ENCODE measurements at places on chromosomes 1 and 21. TPM values are rescaled to one million over a fixed set of nuclear protein-coding genes. Genes with fewer than 3 reads are reported as not detected.

Gene COL11A1
- total RNA-seq, result 0.45 TPM

Gene DHDDS
- total RNA-seq, result 55.7 TPM

Gene F5
- 0.16 TPM for total RNA-seq

Gene C8A
- not detected for total RNA-seq

Gene KLF17
- 1.1 TPM for total RNA-seq

Gene LRRC53
- total RNA-seq, result not detected

Gene KCNT2
- 8.0 TPM for total RNA-seq

Gene KDF1
- total RNA-seq, result not detected

Gene CA6
- not detected for total RNA-seq

Gene BTBD8
- 14.0 TPM for total RNA-seq

GRCh38 chr1:244214009-244214967, 163.2 kb downstream of the ZBTB18 start:
- peak; percentile 61 for DNase-seq

DNA sequence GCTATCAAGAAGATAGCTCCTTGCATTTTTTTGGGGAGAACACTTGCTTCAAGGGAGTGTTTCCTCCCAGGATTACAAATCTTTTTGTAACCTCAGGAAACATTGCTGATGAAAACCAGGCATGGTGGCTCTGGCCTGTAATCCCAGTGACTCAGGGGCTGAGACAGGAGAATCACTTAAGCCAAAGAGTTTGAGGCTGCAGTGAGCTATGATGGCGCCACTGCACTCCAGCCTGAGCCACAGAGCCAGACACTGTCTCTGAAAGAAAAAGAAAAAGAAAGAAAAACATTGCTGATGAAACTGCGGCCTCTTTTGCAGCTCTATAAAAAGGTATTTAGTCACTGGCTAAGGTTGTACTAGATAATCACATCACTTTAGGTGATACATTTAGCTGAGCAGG, 7.3 kb downstream of the RNU1-2 start:
- peak; percentile 84 for DNase-seq

DNA sequence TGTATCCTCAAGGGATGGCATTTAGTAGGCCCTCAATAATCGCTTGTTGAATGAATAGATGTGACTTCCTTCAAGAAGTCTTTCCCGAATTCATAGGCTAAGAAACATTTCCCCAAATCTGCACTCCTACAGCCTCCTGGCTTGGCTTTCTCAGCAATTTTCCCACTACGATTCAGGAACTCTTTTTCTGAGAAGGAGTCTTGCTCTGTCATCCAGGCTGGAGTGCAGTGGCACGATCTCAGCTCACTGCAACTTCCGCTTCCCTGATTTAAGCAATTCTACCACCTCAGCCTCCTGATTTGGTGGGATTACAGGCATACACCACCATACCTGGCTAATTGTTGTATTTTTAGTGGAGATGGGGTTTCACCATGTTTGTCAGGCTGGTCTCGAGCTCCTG, 37.9 kb upstream of the IFFO2 start:
- DNase-seq, result no peak

DNA sequence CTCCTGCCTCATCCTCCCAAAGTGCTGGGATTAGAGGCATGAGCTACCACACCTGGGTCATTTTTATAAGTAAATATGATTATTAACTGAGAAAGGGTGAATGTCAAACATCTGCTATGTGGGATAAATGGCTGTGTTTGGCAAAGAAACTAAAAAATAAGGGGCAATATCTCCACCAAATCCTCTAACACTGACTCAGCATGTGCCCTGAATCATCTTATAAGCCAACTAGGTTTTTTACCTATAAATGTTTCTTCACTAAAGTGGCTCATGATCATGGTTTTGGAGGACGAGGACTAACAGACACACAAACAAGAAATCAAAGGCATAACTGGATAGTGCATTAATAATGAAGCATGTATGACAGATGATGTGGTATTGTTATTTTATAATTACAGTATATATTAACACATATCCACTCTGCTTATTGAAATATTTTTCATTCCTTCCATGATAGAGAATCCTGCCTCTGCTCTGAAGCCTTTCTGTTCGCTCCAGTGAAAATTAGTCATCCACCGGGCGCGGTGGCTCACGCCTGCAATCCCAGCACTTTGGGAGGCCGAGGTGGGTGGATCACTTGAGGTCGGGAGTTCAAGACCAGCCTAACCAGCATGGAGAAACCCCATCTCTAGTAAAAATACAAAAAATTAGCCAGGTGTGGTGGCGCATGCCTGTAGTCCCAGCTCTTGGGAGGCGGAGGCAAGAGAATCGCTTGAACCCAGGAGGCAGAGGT, 11.7 kb upstream of the ARHGAP29 start:
- DNase-seq, result no peak

- no peak for DNase-seq
Observed at GRCh38 chr1:39954324-39954869, 548 bp upstream of the MFSD2A start.

DNA sequence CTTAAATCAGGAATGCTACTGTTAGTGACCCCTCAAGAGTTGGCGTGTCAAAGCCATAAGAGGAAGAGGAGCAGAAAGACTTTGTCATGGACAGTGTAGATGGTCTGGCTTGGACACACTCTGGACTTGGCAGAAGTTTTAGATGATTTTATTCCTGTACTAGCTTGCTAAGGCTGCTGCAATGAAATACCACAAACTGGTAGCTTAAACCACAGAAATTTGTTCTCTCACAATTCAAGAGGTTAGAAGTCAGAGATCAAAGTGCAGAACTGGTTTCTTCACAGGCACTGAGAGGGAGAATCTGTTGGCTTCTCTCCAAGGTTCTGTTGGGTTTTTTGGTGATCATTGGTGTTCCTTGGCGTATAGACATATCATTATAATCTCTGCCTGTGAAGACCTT, 869.8 kb upstream of the B3GALT2 start:
- no peak for DNase-seq

DNA sequence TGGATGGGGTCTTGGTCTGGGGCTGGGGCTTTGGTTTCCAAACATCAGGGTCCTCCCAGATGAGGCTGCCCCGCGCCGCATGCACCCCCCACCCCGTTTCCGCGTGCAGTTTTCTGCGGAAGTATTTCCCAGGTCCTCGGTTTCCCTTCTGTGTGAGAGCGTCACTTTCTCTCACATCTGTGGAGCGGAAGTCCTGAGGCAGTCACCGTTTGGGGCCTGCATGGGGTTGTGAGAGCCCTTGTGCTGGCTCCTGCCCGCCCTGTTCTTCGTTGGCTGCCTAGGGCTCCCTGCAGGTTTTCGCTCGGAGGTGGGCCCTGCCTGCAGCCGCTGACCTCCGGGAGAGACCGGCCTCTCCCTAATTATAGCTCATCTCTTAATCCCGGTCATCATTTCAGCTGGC, 88.0 kb downstream of the GALNT2 start:
- no peak for DNase-seq

GRCh38 chr1:153933430-153933829, 10.7 kb upstream of the GATAD2B start:
- no peak for DNase-seq

DNA sequence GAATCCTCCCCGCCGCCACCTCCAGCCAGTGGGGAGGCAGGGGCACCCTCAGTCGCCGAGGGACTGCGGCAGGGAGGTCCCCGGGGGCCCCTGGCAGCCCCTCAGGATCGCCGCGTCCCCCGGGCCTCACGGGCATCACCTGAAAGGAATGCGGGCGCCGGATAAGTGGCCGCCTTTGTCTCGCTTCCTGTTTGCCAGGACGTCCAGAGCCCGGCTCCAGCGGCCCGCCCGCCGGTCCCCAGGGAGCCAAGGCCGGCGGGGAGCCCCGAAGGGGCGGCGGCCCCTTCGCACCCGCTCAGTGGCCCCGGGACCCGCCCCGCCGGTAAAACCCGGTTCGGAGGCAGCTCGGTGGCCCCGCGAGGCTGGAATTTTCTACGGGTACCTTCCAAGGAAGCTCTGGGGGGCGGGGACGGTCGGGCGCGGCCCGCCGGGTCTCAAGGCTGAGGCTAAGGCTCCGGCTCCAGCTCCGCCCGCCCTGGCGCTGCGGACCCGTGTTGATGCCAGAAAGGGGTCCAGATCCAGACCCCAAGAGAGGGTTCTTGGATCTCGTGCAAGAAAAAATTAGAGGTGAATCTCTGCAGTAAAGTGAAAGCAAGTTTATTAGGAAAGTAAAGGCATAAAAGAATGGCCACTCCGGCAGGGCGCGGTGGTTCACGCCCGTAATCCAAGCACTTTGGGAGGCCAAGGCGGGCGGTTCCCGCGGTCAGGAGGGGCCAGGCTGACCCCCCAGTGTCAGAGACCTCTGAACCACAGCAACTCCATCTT, 12.6 kb downstream of the TINAGL1 start:
- DNase-seq, result no peak

DNA sequence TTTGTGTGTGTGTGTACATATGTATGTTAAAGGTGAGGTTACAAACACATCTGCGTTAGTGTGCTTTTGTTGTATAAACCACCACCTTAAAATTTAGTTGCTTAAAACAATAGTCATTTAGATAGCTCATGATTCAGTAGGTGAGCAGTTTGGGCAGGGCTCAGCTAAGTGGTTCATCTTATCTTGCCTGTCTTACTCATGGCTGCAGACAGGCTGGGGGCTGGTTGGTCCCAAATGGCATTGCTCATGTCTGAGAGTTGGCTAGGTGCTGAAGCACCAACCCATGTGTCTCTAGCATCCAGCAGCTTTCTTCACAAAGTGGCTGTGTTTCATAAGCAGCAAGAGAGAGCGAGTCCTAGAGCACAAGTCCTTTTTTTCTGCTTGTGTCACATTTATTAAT, 91.4 kb downstream of the MACF1 start:
- peak; percentile 47 for DNase-seq

- no peak for DNase-seq
Observed at GRCh38 chr1:203017692-203018091, 8.6 kb upstream of the PPFIA4 start.

DNA sequence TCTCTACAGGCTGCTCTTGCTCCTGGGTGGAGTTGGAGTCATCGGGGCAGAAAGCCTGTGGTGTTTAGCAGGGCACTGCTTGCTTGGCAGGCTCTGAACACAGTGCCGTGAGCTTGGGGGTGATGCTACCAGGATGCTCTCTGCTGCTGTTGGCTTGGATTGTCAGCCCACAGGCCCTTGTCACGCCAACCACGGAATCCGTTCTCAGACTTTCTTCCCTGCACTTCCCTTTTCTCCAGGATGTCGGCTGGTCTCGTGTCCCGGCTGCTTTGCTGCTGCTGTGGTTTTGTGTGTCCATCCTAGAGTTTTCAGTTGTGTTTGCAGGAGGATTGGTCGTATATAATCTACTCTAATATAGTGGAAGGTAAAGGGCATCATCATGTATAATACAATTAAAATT, 44.4 kb upstream of the TTC34 start:
- no peak for DNase-seq

DNA sequence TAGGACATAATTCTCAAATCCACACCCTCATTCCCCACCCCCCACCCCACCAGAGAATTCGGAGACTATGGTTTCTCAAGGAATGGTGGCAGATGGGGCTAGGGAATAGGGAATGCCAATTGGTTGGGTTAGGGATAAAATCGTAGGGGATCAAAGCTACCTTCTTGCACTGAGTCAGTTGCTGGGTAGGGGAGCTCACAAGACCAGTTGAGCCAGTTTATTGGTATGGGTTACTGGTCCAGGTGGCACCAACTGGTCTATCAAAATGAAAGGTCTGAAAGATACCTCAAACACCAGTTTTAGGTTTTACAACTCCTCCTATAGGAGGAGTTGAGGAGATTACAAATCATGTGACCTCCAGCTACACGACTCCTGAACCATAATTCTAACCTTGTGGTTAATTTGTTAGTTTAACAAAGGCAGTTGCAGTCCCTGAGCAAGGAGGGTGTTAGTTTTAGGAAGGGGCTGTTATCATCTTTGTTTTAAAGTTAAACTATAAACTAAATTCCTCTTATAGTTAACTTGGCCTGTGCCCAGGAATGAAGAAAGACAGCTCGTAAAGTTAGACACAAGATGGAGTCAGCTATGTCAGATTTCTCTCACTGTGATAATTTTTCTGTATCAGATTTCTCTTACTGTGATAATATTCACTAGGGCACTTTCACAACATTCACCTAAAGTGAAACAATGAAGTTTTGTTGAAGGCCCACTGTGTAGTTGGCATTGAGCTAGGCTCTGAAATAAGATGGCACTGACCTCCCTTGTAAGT, 2.5 kb downstream of the SHISAL2A start:
- no peak for DNase-seq

DNA sequence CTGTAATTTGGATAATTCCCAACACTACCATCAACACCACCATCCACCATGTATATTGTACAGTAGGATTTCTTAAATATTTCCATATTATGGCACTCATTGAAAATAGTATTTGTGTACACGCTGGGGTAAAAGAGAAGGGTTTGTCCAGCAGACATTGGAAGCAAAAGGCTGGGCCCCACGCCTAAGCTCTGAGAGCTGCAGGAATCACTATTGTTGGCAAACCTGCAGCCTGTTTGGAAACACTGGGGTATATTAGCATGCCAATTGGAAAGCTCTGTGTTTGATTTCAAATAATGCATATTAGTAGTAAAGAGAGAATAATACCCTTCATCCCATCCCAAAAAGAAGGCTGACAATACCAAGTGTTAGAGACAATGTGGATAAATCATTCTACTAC, 81.5 kb upstream of the DPYD start:
- DNase-seq, result peak; percentile 54

DNA sequence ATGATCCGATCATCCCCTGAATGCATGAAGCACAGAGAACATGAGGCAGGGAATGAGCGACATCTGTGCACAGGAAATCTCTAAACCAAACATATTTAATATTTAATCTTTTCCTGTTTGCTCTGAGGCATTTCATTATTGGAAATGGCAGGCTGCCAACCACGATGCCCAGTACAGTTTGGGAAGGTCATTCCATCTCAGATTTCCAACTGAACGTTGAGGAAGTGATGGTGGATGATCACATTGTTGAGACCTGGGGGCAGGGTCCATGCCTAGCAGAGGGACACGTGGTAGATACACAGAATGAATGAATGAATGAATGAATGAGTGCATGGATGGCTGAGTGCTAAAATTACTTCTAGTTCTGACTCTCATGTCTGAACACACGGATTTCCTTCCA, 15.9 kb upstream of the FASLG start:
- DNase-seq, result no peak

- DNase-seq, result peak; percentile 92
Observed at GRCh38 chr1:21869620-21870121, 57.6 kb downstream of the LDLRAD2 start.

GRCh38 chr1:14253676-14254075, 344.8 kb upstream of the KAZN start:
- DNase-seq, result no peak

Measured in fibroblast of the aortic adventitia (primary cell).